Mammary epithelial cell (primary cell): ENCODE measurements at places on chromosomes 6 and 20.
A peak's percentile ranks its signal among the peaks of the same experiment; 100 is the strongest.

DNA sequence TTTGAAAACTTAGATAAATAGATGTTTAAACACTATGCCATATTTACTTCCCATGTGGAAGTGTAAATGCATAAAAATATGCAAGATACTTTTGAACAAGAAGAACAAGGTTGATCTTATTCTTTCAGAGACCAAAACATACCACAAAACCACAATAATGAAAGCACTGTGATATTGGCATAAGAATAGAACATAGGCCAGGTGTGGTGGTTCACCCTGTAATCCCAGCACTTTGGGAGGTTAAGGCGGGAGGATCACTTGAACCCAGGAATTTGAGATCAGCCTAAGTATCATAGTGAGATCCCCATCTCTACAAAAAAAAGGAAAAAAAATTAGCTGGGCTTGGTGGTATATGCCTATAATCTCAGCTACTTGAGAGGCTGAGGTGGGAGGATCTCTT lies 66.5 kb downstream of the KCNS1 start:
- DNase-seq: peak; percentile 28

- DNase-seq: no peak
Observed at GRCh38 chr6:149701714-149702113, 16.2 kb downstream of the LATS1 start.

- DNase-seq: no peak
Observed at GRCh38 chr6:138426500-138427123, 22.6 kb downstream of the HEBP2 start.

GRCh38 chr6:137676888-137677287 lies 182.7 kb upstream of the OLIG3 start:
- DNase-seq: no peak

GRCh38 chr6:147448775-147449174 lies 59.7 kb upstream of the SAMD5 start:
- no peak for DNase-seq

DNA sequence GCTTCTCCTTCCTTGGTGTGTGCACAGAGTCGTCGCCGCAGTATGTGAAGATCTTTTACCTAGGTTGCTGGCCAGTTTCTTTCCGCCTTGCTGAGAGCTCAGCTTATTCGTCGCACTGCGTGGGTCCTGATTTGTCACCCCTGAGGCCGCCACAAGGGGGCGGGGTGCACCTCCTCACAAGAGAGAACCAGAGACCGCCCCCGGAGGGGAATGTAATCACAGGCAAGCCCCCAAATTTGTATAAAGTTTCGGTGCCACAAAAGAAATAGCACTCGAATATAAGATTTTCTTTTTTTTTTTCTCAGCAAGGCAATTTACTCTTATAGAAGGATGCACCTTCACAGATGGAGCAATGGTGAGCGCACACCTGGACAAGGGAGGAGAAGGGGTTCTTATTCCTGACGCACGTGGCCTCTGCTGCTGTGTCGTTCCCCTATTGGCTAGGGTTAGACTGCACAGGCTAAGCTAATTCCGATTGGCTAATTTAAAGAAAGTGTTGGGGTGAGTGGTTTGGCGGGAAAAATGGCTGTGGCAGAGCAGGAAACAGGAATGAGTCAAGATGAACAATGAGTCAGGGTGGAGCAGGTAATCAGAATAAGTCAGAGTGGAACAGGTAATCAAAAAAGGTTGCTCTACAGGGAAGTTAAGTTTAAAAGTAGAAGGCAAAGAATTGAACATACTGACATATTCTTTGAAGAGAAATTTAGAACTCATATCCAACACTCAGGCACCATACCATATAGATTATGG lies 19.5 kb downstream of the NCOA3 start:
- peak; percentile 43 for DNase-seq

DNA sequence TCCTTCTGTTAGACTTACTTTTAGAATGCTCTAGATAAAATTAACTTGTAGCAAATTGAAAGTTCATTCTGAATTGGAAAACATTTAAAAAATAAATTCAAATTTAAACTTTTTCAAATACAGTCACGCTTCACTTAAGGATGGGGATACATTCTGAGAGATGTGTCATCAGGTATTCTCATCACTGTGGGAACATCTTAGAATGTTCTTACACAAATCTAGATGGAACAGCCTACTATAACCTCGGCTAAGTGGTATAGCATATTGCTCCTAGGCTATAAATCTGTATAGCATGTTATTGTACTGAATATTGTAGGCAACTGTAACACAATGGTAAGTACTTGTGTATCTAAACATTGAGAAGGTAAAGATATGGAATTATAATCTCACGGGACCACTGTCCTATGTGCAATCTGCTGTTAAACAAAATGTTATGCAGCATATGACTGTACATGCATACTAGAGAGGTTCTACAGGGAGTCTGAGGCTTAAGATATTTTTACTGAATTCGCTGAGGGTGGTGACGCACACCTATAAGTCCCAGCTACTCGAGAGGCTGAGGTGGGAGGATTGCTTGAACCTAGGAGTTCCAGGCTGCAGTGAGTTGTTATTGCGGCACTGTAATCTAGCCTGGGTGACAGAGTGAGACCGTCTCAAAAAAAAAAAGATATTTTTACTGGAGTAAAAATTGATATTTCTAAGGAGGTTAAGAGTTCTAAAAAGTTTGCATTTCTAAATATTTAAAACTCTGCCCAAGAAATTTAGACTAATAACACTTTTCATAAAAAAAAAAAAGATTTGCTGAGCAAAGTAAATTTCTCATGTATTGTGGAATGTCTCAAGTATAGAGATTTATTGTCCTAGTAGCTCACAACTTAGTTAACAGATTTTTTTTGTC lies 87.3 kb upstream of the TULP1 start:
- DNase-seq: no peak

DNA sequence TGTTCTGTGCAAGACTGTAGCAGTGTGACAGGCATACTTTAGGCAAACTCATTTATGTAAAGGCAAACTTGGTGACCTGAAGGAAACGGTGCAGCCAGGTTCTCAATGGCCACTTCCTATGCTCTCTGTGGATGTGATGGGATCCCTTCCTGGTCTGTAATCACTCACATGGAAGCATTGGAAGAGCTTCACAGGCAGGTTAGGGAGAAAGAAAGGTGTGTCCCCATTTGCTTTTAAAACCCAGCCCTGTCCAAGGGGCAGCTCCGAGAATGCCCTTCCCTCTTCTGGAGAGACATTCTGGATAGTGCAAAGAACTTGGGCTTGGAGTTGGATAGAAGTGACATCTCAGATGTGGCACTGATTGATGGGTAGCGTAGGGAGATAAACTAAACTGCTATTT lies 28.1 kb downstream of the CEP43 start:
- DNase-seq: no peak

- DNase-seq: peak; percentile 96
Observed at GRCh38 chr6:135922174-135922573, 70.7 kb downstream of the PDE7B start.

- DNase-seq: peak; percentile 40
Observed at GRCh38 chr20:13173201-13173600, 47.9 kb upstream of the ISM1 start.

GRCh38 chr6:79671600-79672266 lies 40.6 kb downstream of the SH3BGRL2 start:
- peak; percentile 73 for DNase-seq

- DNase-seq: no peak
Observed at GRCh38 chr6:148835920-148836441, 89.2 kb downstream of the UST start.

DNA sequence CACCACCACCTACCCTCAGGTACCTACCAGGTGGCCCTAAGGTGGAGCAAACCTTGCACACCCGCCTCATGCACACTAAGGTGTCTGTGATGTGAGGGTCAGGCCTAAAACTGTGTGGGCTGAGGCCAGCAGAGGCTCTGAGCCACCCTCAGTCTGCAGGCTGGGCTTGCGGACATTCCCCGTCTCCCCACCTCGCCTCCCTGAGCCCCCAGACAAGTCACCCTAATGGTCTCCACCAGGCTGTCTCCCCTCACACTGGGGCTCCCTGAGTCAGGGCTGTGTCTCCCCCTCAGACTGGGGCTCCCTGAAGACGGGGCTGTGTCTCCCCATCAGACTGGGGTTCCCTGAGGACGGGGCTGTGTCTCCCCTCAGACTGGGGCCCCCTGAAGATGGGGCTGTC lies 12.5 kb downstream of the PRPH2 start:
- DNase-seq: no peak

GRCh38 chr6:168956141-168956838 lies 297.4 kb downstream of the THBS2 start:
- peak; percentile 18 for DNase-seq

- no peak for DNase-seq
Observed at GRCh38 chr6:1598886-1599285, 10.8 kb upstream of the FOXC1 start.

DNA sequence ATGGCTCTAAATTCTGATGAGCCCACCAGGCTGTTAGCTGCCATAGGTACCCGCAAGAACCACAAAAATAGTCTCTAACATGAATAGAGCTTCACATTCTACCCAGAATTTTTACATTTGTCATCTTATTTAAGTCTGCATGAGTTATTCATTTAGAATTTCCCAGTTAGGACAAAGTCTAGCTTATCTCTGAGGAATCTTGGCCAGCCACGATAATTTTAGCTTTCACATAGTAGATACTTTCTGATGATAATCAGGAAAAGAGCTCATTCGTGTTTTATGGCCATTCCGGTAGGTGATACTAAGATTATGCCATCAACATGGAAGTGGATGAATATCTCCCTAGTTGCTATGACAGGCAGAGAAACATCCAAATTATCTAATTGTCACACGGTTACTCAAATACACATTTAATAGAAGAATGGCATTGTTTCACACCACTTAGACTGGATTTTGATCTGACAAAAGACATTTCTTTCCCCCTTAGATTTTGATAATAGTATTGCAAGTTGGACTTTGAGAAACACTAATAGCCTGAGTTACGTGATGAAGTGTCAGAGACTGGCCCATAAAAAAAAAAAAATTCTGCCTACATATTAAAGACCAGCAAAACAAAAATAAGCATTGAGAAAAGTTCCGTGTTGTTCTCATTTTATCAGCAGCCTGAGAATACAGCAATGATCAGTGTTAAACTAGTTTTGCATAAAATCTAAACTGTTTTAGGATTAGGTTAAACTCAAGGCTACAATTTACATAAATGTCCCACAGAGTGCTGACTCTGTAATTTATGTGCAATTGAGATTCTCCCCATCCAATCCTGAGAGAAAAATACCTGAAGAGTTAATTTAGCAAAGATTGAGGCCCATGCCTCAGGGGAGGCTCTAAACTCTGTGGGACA lies 397.5 kb upstream of the ARID1B start:
- no peak for DNase-seq

- no peak for DNase-seq
Observed at GRCh38 chr20:58989196-58989595, 8.1 kb downstream of the NELFCD start.

DNA sequence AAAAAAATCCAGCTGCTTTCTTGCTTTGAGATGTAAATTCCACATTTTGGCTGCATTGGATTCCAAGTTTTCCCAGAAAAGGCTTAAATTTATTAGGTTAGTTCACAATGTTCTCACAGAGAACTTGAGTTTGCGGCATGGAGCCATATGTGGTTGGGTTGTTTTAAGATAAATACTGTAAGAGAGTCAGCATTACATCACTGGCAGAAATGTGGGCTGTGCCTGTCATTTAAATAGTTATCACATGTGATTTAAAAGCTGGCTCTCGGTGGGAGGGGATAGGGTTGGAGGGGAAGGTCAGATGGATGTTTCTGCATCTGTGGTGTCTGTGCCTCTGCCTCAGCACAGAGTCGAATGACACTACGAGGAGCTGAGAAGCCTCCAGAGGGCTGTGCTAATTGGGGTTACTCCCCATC lies 73.8 kb upstream of the SCP2D1 start:
- no peak for DNase-seq

DNA sequence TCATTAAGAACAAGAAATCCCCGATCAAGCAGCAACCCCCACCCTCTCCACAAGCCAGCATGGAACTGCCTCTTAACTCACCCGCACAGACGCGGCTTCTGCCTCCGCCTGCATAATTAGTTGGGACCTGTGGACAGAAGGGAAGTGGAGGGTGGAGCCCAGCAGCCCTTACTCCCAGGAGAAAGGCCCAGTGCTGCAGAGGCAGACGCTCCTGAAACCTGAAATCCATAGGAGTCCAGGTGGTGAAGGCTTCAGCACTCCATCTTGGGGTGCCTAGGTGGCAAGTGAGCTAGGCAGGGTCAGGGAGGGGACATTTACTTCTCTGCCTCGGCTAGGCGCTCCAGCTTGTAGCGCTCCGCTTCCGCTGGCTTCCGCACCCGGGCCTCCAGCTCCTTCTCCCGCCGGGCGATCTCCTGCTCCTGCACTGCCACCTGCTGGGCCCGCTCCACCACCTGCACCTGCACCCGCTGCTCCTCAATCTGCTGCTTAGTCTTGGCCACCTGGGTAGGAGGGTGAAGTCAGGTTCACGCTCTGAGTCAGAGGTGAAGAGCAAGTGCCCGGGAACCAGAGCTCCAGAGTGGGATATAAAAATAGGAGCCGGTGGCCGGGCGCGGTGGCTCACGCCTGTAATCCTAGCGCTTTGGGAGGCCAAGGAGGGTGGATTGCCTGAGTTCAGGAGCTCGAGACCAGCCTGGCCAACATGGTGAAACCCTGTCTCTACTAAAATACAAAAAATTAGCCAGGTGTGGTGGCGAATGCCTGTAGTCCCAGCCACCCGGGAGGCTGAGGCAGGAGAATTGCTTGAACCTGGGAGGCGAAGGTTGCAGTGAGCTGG lies 10.7 kb downstream of the TUBB start:
- DNase-seq: peak; percentile 88

- DNase-seq: no peak
Observed at GRCh38 chr20:18265441-18265840, 22.9 kb upstream of the ZNF133 start.

- no peak for DNase-seq
Observed at GRCh38 chr20:44006578-44006977, 91.9 kb downstream of the TOX2 start.
